ENCODE measurements at places on chromosomes 2 and 18.

GRCh38 chr18:44111337-44111736 lies 569.4 kb upstream of the SETBP1 start:
- DNase-seq: no peak

DNA sequence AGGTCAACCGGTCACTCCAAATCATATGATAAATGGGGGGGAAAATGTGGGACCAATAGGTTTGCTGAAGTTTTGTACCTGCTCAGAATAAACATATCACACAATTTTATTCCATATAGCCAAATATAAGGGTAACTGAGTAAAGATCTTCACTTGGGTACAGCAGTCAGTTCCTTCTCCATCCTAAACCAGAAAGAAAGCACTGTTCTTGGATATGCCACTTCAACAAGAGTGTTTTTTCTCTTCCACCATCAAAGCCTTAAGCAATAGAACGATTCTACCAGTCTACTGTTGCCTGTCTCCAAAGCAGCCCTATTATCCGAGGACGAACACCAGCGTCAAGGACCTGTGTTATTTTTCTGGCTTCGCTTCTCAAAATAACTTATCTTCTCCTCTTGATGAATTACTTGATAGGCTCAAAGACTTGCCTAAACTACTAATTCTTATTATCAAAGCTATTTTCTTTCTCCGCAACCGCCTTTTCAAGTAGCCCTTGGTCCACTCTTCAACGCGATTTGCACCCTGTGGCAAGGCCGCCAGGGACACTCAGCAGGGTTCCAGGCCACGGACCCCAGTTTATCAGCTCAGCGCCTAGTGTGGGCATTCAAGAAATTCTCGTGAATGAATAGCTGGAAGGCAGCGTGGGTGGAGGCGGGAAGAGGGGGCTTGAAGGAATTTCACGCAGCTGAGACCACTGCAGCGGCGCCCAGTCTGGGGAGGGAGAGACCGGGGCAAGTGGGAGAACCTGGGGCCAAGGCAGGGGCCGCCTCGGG lies 646 bp downstream of the ALS2 start:
- no peak for DNase-seq

DNA sequence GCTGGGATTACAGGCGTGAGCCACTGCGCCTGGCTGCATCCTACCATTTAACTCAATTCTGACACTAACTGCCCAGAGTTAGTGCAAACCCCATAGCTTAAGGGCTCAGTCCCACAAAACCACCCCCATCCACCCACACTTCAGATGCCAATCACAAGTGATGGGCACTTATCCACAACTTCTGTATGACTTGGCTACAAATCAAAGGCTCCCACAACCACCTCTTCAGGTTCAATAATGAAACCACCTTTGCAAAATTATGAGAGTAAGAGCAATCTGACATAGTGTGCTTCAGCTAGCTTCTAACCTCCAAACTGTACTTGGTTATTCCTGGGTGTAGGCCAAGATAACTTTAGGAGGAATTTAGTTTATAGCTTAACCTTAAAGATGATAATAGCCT lies 51.3 kb upstream of the SLC35F5 start:
- DNase-seq: no peak

- no peak for DNase-seq
These were observed 87.2 kb upstream of the ZFP36L2 start for GRCh38 chr2:43313642-43314017.

DNA sequence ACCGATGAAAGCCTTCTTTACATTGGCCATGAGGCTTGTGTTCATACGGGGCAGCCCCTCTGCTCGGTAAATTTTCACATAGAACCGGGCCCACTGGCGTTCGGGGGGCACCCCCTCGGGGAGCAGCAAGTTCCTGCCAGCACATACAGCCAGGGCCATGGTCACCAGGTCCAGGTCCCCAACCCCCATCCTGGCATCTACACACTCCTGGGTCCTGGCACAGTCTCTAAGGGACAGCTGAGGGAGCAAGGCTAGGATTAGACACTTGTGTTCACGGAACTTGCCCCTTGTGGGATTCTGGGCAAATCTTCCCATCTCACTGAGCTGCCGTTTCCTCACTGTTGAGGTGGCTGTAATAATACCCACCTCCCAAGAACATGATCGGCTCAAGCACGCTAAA lies 5.6 kb upstream of the OTOF start:
- DNase-seq: no peak

DNA sequence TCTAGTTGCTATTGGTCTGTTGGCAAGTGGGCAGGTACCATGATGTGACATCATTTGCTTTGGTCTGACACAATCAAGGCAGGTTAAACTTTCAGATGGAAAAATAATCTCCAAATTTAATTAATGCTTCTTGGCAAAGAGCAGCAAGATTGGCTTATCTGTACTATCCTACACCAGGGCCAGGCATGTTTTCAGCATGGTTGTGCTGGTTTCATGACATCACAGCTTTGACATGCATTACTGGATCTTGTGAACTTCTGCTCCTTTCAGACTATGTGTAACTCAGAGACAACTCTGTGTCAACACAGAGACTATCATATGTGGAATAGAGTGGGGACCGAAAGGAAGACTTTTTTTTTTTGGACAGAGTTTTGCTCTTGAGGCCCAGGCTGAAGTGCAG lies 520.5 kb downstream of the TDRD15 start:
- DNase-seq: no peak

DNA sequence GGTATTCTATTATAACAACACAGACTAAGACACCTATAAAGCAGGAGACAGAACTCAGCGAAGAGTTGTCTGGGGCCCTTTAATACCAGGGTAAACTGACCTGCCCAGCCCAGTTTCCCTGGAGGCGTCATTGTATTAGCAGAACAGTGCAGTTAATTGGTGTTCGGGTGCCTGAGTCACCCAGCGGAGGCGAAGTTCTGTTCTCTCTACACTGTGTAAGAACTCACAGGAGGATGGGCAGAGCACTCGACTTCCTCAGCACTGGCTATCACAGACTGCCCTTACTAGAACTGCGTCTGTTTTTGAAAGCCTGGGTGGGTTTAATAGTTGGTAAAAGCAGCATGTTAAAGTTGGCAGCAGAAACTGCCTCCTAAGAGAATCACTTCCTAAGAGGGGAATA lies 106.5 kb upstream of the ATP8B1 start:
- DNase-seq: no peak

- no peak for DNase-seq
These were observed 17.9 kb upstream of the VPS4B start for GRCh38 chr18:63440219-63440618.

- DNase-seq: no peak
These were observed 312.7 kb downstream of the CELF4 start for GRCh38 chr18:37252854-37253393.

DNA sequence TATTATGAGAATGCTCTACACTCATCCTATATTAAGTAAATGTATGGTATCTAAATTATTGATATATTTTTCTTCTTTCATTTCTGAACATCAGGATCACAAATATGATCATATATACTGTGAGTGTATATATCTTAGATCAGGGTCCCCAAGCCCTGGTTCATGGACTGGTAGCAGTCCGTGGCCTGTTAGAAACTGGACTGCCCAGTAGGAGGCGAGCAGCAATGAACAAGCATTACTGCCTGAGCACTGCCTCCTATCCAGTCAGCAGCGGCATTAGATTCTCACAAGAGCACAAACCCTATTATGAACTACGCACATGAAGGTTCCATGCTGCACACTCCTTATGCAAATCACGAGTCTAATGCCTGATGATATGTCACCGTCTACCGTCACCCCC lies 1247.1 kb upstream of the NXPH2 start:
- no peak for DNase-seq

GRCh38 chr2:49715597-49715996 lies 561.3 kb upstream of the FSHR start:
- no peak for DNase-seq

DNA sequence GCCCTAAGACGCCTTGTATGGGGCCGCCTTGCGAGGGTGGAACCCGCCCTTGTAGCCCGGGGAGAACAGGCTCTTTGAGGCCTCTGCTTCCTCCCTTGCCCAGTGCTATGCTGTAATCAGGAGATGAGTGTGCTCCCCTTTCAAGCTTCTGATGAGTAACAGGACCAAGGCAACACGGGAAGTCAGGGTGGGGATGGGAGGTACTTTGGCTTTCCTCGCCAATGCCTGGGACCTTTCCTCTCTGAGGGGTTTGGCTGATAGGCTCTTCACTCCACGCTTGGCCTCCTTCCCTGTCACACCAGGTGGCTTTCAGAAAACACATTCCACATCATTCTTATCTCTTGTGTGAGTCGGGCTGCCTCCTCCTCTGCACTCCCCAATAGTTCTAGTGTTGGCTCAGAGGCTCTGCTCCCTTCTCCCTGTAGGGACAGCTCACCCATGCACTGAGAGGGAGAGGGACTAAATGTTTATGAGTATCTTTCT lies 223.7 kb upstream of the TRIB2 start:
- peak; percentile 73 for DNase-seq

DNA sequence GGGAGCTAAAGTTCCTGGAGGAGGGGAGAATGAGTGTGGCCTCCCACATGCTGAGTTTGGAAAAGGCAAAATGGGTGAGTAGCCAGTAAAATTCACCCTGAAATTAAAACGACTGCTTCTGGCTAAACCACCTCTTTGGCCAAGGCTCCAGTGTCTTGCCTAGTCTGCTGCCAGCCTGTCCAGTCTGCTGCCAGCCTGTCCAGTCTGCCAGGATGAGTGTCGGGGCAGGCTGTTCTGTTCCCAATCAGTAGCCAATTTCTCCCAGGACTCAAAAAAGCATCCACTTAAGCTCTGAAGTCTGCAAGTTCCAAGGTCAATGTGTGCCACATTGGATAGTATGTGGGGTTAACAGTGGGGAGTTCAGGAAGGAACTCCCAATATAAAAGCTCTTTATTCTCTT lies 134.6 kb upstream of the KLHL29 start:
- no peak for DNase-seq

- peak; percentile 59 for DNase-seq
These were observed at the start of gene AAK1 for GRCh38 chr2:69643602-69644505. TSS of gene AAK1 (minus strand) at chr2:69643739. CDS start at chr2:69643040, 699 bp downstream.

- DNase-seq: no peak
These were observed 76.4 kb downstream of the HDAC4 start for GRCh38 chr2:239324456-239324855.

DNA sequence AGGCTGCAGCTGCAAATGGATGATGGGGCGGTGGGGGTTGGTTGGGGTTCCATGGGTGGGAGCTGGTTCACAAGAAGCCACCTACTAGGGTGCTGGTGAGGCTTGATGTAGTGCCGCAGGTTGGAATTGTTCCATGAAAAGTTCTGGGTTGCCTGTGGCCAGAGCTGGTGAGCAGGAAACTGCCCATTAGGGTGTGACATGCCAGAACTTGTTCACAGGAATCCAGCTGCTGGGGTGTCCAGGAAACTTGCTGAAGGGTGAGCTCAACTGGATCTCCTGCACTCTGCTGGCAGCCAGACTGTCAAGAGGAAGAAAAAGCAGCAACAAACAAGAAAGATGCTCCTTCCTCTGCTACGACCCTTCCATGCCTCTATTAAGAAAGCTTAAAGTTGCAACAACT lies 48.8 kb downstream of the MAP3K20 start:
- no peak for DNase-seq

DNA sequence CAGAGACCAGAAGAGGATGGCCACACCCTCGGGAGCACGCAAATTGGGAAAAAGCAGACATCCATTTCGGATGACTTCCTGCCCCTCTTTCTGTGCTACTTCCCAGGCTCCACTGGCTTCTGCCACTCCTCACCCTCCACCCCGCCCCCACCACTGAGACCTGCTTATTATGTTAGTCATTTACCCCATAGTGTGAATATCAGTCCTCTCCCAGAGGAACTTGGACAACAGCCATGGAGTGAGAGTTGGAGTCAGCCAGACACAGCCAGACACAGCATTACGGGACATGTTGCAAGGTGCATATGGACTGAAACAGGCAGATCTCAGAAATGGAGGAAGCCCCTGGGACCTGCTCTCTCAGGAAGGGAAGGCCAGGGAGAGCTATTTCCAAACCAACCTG lies 51.8 kb downstream of the CTIF start:
- DNase-seq: peak; percentile 69

DNA sequence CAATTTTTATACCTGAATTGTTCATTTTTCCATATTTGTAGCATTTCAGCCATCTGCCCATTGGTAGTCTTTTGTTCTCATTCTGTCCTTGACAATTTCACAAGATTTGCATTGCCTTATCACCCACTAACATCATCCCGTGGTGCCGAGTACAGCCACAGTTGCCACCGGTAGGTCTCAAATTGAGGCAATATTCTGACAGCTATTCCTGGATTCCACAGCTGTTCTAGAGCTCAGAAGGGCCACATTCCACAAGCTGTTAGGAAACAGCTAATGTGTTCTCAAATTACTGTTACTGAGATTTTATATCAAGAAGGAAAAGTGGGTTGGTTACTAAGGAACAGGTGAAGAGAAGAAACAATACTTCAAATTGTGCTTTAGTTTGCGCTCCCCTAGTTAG lies 178.8 kb downstream of the RPRM start:
- DNase-seq: no peak

DNA sequence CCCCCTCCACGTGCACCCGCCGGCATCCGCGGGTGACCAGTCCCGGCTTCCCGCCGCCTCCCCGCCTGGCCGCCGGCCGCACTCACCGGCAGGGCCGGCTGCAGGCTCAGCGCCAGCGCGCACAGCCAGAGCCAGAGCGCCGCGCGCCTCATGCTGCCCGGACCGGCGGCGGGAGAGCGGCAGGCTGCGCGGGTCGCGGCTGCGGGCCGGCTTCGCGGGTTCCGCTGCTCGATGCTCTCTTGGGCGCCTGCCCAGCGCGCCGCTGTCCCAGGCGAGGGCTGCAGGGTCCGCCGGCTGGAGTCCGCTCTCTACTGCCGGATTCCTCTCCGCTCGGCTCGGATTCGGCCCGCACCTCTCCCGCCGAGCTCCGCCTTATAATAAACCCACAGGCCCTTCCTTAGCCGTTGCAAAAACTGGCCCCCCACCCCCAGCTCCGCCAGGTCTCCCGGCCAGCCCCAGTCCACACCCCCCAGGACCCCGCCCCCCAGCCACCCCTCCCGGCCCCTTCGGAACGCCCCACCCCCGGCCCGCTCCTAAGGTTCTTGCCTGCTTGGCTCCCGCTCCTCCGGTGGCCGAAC lies at the start of gene SDC1:
Gene SDC1 (minus strand): TSS at position 415 of the 578 bp plus-strand sequence. CDS start 263 bp downstream, at position 152.
- peak; percentile 3 for DNase-seq

GRCh38 chr2:113246606-113247005 lies 32.1 kb downstream of the PAX8 start:
- DNase-seq: no peak

DNA sequence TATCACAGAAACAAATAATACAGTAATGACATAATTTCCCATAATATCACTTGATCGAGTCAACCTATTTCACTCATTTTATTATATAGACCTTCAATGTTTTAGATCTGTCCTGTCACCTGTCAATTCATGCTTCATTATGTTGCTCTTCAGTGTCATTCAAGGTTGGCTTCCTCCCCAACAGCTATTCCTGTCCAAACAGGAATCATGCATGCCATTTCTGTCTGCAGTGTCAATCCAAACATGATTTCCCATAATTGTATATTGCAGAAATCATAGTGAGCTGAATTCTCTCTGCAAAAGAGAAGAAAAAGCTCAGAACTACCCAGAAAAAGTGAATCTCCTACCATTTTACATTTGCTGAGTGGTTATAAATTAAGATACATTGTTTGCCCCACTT lies 628.6 kb downstream of the NR4A2 start:
- DNase-seq: no peak

DNA sequence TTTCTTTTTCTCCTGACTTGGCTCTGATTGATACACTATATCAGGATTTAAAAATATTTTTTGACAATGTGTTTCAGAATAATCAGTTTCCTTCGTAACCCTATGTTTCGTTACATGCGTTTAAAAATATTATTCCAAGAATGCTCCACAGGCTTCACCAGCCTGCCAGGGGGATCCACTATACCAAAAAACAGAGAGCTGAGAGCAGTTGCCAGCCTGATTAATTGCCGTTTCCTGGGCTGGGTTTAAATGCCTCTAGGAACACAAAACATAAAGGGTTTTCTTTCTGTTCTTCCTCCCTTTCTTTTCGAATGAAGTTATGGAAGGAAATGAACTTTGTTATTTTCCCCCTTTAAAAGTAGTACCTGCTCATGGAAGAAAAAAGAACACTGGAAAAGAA lies 47.9 kb downstream of the LRRFIP1 start:
- no peak for DNase-seq

Measured in AG09309 (cell line).